ENCODE measurements at places on chromosomes 1 and 21.

DNA sequence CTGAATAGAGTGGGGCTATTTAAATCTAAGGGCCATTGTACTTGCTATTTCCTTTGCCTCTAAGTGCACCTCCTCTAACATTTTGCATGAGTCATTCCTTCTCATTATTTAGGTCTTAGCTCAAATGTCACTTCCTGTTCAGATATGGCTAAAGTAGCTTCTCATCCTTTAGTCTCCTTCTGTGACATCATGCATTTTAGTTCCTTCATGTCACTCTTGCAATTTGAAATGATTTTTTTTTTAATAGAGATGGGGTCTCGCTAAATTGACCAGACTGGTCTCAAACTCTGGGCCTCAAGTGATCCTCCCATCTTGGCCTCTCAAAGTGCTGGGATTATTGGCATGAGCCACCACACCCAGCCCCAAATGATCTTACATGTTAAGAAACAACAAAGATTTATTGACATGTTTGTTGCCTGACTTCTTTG, 6.6 kb downstream of the TBX19 start:
- no peak for DNase-seq

DNA sequence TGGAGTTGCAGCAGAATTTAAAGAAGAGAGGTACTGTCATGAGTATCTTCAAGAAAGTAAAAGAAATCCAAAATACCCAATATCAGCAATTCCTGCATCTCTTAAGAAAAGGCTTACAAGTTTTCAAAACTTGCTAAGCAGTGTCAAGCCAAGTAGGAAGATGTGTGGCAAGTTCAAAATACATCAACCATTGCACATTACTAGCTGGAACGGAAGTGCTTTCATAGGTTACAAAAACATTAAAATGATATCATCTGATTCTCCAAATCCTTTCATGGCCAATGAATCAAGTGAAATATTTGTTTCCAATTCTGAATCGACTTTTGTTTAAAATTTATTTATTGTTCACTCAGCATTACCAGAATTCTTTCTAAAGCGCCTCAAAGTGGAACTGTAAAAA, 5.7 kb upstream of the ABCA4 start:
- DNase-seq: no peak

DNA sequence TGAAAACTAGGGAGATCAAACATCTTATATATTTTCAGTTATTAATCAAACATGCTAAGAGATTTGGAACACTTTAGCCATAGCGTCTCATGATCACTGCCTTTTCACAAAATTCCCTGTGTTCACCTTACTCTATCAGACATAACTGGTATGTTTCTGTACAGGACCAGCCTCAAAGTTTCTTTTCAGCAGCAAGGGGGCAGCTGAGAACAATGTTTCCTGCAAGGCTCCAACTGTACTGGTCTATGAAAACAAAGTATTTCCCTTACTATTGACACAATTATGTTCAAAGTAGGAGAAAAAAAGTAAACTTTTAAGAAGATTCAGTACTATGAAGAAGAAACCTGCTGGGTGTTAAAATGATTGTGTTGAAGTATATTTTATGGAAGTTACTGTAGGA, 98.5 kb downstream of the ATF6 start:
- DNase-seq: no peak

DNA sequence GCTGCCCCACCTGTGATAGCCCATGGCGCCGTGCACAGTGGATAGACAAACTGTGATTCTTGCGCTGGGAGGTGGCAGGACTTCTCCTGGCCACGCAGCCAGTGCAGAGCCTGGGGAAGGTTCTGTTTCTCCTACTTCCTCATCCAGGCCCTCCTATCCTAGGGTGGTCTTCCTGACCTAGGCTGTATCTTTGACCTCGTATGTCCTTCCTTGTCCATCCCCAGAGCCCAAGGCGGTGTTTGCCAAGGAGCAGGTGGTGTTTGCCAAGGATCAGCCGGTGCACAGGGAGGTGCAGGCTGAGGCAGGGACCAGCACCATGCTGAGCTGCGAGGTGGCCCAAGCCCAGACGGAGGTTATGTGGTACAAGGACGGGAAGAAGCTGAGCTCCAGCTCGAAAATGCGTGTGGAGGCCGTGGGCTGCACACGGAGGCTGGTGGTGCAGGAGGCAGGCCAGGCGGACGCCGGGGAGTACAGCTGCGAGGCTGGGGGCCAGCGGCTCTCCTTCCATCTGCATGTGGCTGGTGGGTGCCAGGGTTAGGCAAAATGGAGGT, 63.9 kb downstream of the OBSCN start:
- no peak for DNase-seq

GRCh38 chr1:1630965-1631781, 800 bp upstream of the MMP23B start:
- no peak for DNase-seq

DNA sequence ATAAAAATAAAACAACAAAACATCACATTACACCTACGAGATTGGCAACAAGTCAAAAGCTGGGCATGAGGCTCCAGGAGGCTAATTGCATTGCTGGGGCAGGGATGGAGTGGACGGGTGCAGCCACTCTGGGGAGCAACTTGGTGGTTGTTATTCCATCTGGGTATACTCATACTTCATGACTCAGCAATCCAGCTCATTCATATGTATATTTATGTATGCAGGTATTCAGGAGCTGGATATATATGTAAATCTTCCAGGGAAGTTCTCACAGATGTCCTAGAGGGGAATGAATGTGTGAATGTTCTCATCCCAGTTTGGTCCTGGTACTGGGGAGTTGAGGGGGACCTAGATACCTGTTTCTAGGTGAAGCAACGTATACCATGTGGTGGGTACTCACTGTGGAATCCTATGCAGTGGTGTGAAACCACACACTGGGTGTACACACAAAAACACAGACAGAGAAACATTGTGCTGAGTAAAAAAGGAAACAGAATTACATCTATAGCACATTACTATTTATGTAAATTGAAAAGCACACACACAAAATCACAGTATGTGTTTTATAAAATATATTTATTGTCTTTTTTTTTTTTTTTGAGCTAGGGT, 79.7 kb upstream of the RAB4A start:
- DNase-seq: no peak

GRCh38 chr1:38962560-38962959, 20.9 kb upstream of the RHBDL2 start:
- no peak for DNase-seq

DNA sequence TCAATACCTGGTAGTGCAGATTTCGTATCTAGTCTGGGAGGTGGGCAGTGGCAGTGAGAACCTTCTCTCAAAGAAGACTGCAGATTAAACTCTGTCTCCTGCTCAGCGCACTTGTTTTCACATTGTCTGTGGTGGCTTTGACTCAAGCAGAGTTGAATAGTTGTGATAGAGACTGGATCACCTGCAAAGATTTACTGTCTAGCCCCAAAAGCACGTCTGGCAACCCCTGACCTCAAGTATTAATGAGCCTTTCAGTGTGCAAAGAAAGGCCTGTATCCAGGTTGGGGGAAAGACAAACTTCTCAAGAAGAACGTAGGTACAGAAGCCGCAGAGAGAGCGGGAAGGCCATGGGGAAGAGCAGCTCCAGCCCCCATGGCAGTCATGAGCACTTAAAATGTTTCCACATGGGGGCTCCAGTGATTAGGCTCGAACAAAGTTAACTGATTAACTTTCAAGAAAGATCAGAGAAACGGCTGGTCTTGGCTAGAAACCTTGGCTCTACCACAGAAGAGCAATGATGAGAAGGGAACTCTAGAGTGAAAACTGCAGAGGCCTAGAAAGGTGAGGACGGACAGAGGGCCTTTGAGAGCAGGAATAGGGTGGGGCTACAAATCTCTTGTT, 15.2 kb downstream of the HENMT1 start:
- DNase-seq: no peak

GRCh38 chr1:1407636-1408318, 684 bp upstream of the MRPL20 start:
- DNase-seq: no peak

DNA sequence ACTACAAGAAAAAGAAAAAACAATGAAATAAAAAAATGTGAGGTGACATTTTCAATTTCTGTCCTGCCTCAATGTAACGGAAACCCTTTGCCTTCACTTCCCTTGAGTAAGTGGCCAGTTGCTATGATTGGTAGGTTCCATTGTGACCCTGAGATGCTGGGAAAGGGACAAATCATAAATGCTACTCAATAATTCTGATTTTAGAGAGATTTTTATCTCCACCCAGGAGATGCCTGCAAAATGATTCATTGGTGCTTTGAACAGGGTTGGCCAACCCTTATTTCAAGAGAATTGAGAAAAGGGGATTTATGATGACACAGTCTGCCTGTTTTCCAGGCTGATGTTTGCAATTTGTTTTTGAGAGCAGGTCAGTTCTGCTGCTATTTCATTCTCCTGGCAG, 22.5 kb downstream of the XCL1 start:
- DNase-seq: no peak

- no peak for DNase-seq
These were observed 56.4 kb downstream of the OBSCN start for GRCh38 chr1:228264090-228264829.

DNA sequence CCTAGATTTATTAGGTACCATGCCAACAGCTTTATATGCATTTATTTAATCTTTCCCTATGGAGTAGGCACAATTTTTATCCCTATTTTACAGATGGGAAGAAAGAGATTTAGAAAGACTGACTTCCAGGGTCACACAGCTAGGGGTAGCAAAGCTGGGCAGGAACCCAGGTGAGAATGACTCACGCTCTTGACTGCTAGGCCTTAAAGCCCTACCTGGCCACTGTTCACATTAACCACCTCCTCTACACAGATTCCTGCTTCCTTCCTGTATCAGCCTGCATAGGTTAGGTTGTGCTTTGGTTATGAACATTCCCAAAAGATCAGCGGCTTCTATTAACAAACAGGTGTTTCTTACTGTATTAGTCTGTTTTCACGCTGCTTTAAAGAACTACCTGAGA, 53.2 kb downstream of the DNAJC6 start:
- no peak for DNase-seq

DNA sequence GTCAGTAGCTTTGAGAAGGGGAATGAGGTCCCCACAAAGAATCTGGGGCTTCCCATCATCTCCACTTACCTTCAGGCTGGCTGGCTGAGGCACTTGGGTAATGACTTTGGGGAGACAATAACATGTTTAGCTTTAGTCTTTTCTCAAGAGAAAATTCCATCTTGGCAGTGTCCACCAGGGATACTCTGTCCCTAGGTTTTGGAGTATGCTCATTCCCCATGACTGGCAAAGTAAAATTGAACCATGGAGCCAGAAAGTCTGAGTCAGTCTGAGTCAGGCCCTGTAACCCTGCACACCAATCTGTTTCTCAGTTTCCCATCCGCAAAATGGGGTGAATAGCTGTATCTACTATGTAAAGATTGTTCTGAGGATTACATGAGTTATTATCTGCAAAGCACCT, 28.2 kb downstream of the RUNX1 start:
- DNase-seq: no peak

GRCh38 chr1:185421485-185422107, 104.6 kb upstream of the IVNS1ABP start:
- DNase-seq: no peak

GRCh38 chr1:119631433-119632102, 16.5 kb downstream of the ZNF697 start:
- no peak for DNase-seq

- DNase-seq: no peak
These were observed 35.5 kb upstream of the ZNF362 start for GRCh38 chr1:33220676-33221384.

GRCh38 chr1:99623554-99623953, 22.4 kb upstream of the PALMD start:
- no peak for DNase-seq

GRCh38 chr1:10682449-10683309, 113.8 kb downstream of the CASZ1 start:
- DNase-seq: no peak

GRCh38 chr1:240099748-240100147, 8.1 kb downstream of the FMN2 start:
- DNase-seq: no peak

- DNase-seq: no peak
These were observed 5.1 kb downstream of the PEF1 start for GRCh38 chr1:31639543-31639942.

DNA sequence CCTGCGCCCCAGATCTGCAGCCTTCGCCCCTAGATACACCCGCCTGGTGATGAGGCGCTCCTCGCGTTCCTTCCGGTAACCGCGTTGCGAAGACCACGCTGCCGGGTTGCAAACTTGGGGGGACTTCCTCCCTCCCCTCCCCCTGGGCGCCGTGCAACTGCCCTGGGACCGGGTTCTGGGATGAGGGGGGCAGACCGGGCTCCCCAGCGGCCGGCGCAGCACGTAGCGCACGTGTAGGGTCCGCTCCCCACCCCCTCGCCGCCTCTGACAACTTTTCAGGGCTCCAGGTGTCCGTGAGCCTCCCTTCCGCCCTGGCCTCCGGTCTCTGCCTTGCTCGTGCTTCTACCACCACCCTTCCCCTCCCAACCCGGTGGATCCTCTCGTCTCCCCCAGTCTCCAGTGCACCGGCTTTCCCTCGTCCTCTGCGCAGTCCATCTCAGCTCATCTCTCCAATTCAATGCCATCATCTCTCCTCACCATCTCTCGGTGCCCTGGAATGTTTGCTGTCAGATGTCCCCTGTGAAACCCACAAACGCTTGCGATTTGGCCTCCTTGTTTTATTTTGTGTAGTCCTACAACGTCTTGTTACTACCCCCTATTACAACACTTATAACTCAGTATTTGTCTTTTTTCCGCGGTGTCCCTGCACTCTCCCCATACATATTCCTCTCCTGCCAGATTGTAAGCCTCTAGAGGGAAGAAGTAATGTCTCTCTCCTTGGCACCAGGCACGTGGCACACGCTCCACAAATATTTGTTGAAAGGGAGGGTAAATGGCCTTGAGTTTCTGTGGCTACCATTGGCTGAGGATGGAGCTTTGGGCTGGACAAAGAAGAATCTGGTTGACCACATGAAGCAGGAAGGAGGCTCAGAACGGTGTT, 782 bp downstream of the PCAT6 start:
- no peak for DNase-seq

- no peak for DNase-seq
These were observed 47.5 kb upstream of the CRNN start for GRCh38 chr1:152461544-152461943.

- no peak for DNase-seq
These were observed 133.5 kb downstream of the UCK2 start for GRCh38 chr1:165960881-165961280.

DNA sequence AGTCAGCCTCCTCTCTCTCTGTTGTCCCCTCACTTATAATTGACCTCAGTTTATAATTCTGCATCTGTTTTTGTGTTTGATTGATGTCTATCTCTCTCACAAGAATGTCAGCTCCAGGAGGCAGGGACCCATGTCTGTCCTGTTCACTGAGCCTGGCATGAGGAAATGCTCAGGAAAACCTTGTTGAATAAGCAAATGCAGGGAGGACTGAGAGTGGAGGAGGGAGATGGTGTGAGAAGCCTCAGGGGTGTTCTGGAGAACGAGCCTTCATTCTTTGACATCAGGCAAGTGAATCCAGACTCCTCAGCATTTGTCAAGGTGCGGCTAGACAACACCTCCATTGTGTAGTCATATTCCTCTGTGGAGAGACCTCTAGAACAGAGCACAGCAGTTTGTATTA, 45.5 kb downstream of the MAN1C1 start:
- no peak for DNase-seq

DNA sequence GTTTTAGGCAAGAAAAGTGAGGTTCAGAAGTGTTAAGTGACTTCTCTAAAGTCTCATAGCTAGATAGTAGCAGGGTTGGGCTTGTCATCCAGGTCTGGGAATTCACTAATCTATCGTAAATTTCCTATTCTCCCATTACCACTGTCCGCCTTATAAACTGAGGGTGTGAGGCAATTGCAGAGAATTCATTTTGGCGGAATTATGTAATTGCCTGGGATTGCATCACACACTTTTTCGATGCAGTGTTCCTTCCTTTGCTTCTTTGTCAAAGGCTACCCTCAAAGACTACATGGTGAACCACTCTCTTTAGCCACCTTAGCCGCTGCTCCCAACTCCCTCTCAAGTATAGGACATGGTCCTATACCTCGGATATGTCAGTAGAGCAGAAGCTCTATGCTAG, 19.1 kb downstream of the SELP start:
- DNase-seq: no peak

Measured in NCI-H774 (cell line).